Stimulated activated CD4-positive, alpha-beta T cell treated with anti-CD3 and anti-CD28 coated beads, Interleukin-1b, Interleukin-23, amount 100 ng/mL, for 1 hour (primary cell): ENCODE measurements at places on chromosomes 11 and 22.

DNA sequence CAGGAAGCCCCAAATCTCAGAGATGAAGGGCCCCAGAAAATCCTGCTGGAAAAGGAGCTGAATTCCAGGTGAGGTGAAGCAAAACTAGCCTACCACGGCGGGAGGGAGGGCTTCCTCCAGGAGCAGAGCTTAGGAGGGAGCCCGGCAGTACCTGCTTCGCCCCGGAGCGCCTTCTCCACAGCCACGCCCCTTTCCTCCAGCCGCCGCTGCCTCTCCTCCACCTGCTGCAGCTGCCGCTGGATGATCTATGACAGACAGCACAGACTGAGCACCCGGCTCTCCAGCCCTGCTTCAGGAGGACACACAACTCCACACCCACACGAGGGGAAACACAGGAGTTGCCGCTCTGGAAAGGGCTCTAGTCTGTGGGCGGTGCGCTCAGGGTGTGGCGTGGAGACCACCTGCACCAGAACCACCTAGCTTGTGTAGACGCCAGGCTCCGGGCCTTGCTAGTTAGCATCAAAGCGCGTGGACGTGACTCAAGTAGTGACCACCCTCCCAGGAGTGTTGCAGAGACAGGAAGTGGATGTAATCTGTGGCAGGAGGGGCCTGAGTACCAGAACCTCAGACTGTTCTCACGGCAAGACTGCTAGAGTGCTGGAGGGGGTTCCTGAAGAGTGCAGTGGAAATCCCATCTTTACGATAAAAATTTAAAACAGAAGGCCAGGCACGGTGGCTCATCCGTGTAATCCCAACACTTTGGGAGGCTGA, 34.6 kb upstream of the BID start:
- no peak for DNase-seq

- no peak for DNase-seq
Measured at GRCh38 chr22:31650391-31650790, 11.6 kb downstream of the PISD start.

DNA sequence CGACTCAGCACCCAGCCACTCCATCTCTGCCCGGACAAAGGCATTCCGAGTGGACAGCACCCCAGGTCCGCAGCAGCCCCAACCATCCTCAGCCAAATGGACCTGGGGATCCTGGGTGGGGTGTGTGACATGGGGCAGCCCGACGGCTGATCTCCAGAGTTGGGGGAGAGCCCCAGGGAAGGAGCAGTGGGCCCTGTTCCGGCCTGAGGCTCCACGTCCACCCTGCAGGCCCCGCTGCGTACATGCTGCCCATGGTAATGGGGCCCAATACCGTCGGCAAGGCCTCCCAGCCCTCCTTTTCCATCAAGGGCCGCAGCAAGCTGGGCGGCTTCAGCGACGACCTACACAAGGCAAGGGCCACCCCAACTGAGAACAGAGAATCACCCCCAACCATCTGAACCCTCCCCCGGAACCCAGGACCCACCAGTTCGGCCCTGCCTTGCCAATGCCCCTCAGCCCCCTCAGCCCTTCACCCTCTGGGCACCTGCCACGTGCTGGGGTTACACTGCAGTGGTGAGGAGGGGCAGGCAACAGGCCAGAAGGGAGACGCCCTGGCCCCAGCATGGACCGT, 5.4 kb downstream of the SCGB1C1 start:
- no peak for DNase-seq

DNA sequence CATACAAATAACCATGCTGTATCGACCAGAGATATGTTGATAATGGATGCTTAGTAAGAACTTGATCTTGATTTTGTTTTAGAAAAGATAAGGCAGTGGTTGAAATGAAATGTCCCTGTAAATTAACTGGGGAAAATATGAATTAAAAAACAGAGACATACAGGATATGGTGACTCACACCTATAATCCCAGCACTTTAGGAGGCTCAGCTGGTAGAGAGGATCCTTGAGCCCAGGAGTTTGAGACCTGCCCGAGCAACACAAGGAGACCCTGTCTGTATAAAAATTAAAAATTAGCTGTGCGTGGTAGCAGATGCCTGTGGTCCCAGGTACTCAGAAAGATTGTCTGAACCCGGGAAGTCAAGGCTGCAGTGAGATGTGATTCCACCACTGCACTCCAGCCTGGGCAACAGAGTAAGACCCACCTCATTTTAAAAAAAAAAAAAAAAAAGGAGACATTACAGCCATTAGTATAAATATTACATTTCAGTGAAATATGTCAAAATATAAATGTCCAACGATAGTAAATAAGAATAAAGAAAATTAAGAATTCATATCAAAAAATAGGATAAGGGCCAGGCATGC, 4.6 kb downstream of the PICALM start:
- no peak for DNase-seq

- DNase-seq: no peak
Measured at GRCh38 chr11:44862558-44863101, 88.1 kb downstream of the TP53I11 start.

GRCh38 chr11:74685905-74686304, 45.3 kb downstream of the CHRDL2 start:
- no peak for DNase-seq

GRCh38 chr22:43449831-43450225, 38.0 kb downstream of the MPPED1 start:
- DNase-seq: no peak

- no peak for DNase-seq
Measured at GRCh38 chr22:42033263-42034181, 34.9 kb downstream of the WBP2NL start.

GRCh38 chr11:79467761-79468160, 26.9 kb upstream of the TENM4 start:
- no peak for DNase-seq

DNA sequence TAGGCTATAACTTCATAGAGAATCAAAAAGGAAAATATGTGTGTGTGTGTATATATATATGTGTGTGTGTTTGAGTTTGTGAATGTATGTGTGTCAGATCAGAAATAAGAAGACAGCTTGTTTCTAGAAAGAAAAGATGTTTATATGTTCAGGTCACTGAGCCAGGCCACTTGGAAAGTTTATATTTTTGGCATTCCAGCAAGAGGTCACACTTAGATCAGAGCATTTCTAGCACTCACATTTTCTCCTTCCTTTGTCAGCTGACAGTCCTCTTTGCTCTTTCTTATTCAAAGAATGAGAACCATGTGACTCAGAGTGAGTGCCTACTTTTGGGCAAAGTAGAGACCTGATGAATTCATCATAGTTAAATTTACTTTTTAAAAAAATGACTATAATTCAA, 22.9 kb downstream of the RAB38 start:
- no peak for DNase-seq

DNA sequence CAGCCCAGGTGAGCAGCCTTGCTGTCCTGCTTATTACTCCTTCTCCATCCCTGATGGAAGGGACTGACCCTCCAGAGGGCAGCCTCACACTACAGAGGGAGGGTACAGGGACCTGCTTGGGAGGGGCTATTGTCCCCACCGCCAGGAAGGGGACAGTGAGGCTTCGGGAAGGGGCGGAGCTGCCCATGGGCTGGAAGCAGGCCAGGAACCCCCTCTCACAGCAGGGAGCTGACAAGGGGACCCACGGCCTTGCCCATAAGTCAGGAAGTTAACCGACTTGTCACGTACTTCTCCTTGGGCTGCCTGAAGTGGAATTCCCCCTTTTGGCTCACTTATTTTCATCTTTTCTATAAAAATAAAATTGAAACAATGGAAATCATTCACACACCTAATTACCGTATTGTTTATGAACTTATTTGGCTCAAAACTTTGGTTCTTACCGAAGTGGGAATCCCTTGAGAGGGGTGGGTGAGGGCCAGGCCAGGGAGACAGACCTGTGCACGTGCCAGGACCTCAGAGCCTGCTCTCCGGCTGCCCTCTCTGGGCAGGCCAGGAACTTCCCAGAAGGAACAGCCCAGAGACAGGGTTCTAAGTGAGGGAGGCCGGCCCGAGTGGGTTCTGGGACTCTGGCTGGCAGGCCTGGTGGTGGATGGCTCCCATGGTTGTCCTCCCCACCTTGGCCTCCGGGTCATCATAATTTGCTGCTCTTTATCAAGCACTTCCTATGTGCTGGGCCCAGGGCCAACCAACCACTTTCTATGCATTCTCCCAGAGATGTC, 5.8 kb downstream of the MGAT3 start:
- no peak for DNase-seq

DNA sequence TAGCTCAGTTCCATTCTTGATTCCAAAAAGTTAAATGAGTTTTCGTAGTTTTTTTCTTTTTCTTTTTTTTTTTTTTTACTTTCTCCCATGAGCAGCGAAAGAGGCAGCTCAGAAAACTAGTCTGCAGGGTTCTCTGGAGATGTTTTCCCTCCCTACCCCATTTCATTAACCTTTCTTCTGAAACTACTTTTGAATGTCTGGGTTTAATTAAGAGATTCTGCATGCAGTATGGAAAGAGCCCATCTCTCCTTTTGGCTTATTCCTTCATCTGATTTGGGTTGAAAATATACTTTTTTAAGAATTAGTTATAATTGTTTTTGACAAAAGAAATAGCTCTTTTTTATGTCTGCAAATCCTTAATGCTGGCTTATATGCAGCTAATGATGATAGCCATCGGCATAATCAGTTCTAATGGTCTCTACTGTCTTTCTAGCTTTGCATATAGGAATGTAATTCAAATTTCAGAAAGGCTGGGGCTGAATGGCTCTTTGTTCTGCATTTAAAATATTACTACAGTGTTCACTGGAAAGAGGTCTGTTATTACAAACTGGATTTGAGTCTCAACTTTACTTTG, 265.3 kb downstream of the FAT3 start:
- DNase-seq: no peak

DNA sequence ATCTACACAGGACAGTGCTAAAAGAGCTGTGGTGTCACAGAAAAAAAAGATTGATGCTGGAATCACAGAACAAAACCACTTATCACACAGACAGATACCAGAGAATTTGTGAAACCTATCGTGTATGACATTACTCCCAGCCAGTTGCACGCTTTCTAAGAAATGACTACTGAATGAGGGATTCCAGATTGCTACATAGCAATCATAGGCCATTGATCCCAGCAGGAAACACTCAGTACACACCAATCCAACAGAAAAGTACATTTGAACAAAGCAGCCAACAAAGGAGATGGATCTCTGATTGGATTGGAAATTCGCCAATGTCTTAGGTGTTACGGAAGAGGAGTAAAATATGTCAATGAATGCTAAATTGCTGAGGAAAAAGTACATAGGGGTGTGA, 4.8 kb upstream of the OR8H1 start:
- no peak for DNase-seq

- DNase-seq: no peak
Measured at GRCh38 chr22:37284805-37285355, 2.6 kb downstream of the CYTH4 start.

- DNase-seq: peak; percentile 31
Measured at GRCh38 chr22:29470159-29470855, 9.7 kb upstream of the NEFH start.

GRCh38 chr11:12809364-12809763, 135.1 kb downstream of the TEAD1 start:
- no peak for DNase-seq

- DNase-seq: no peak
Measured at GRCh38 chr11:46948378-46949131, 12.0 kb downstream of the CSTPP1 start.

DNA sequence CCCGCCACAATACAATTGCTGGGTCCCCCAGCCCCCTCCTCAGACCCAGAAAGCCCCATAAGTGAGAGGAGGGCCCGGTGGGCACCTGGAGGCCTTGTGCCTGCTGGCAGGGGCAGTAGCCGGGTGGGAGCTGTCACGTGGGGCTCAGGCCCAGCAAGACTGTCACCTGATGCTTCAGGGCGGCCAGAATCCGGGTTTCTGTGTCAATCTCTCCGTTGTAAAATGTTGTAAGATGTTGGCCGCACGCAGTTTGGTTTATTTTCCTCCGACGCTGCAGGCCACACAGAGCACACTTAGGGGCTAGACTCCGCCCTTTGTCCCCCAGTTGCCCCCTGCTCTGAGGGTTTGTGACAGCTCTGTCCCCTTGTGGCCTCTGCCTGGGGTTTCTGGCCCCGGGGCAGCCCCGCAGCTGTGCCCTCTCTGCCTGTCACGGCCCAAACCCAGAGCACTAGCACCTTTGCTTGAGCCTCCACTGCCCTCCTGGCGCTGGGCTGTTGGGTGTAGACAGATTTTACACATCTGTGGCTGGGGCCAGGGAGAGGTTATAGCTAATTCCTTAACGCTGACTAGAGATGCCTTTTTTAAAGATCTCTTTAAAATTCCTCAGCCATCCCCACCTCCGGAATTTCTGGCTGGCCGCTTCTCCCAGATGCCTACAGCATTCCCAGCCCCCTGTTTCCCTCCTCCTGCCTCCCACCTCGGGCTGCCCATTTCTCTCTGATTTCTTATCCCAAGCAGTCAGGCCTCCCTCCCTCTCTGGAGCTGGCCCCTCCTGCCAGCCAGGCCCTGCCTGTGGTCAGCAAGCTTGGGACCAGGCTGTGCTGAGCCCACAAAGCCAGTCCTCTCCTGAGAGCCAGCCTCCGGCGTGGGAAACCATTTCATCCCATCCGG, 3.2 kb upstream of the PRR5 start:
- DNase-seq: no peak

DNA sequence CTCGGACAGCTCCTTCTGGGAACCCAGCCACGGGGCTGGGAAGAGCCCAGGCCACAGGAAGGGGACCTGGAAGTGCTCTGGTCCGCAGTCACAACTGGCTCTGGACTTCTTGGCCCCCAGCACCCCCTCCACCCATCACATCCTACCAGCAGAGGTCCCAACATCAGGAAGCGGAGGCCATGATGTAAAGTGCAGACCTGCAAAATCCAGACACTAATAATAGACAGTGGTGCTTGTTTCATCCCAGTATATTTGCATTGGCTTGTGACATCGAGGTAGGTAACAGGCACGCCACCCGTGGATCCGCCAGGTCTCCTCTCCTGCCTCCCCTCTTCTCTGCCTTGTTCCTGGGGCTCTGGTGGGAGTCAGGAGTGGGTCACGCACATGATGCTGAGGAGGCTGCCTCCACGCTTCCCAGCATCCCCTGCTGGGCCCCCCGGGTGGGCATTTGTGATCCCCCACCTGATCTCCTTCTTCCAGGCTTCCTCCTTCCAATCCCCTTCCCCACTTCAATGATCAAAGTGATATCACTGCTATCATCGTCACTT, 1454.0 kb downstream of the BRD1 start:
- no peak for DNase-seq

GRCh38 chr11:9259981-9260837, 4.9 kb downstream of the DENND5A start:
- no peak for DNase-seq

- DNase-seq: no peak
Measured at GRCh38 chr11:64784813-64785581, 6.7 kb upstream of the SF1 start.

GRCh38 chr11:71183878-71184277, 68.5 kb downstream of the SHANK2 start:
- no peak for DNase-seq

- peak; percentile 67 for DNase-seq
Measured at GRCh38 chr11:250740-251299, 14.0 kb downstream of the PSMD13 start.
